Stimulated activated CD4-positive, alpha-beta T cell treated with anti-CD3 and anti-CD28 coated beads, Interleukin-4, amount 100 ng/mL, for 1 hour (primary cell): ENCODE measurements at places on chromosomes 7 and 10.

DNA sequence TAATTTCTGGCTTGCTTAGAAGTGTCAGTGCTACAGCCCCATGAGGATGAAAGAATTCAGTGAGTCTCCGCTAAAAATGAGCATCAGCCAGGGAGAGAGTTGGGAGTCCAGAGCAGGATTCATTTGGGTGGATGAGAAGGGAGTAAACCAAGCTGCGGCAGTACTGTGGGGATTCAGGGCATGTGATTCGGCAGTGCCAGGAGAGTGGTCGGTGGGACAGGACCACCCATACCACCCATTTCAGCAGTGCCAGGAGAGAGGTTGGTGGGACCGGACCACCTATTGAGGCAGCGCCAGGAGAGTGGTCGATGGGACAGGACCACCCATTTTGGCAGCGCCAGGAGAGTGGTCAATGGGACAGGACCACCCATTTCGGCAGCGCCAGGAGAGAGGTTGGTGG lies 144.2 kb downstream of the CELF2 start:
- DNase-seq, result no peak

DNA sequence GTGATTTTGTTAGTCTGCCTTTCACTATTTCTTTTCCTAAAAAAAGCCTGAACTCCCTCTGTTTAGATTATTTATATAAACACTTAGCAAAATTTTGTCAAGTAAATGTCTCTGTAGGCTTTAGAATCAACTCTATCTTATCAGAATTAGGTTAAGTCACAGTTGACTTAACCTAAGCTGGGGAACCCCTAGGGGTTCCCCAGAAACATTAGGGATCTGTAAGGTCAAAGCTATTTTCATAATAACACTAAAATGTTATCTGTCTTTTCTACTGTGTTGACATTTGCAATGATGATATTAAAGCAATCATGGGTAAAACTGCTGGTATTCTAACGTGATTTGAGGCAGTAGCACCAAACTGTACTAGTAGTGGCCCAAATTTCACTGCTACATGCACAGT lies 24.3 kb downstream of the DYNC1I1 start:
- no peak for DNase-seq

DNA sequence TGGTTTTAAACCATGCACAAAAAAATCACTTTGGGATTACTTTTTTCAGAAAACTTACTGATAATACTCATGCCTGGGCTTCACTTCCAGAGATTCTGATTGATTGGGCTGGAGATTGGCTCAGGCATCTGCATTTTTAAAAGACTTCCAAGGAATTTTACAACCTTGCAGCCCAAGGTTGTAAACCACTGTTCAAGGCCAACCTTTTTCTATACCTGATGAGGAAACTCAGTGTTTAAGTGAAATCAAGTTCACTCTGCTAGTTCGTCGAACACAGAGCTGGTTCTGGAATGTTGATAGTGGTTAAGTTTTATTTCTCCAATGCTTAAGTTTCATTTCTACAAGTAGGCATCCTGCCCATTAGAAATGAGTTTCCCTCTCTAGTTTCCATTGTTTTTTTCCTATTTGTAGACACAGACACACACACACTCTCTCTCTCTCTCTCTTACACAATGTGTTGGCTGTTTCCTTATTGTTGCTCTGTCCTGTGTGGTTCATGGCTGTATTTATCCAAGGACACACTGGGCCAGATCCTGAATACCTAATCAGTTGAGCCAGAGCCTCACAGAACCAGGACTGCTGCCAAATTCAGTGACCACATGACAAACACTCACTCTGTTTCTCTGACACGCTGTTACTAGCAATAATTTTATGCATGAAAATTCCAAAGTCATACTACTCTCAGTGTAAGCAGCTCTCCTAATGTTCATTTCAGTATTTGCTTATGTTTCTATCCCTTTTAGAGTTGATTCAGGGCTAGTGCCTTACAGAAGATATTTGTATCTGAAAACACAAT lies 3.7 kb upstream of the IFIT1B start:
- no peak for DNase-seq

GRCh38 chr7:43647339-43647672 lies 64.4 kb downstream of the STK17A start:
- DNase-seq, result no peak

- DNase-seq, result no peak
These were observed 2.8 kb upstream of the CELF2 start for GRCh38 chr10:11014671-11015445.

DNA sequence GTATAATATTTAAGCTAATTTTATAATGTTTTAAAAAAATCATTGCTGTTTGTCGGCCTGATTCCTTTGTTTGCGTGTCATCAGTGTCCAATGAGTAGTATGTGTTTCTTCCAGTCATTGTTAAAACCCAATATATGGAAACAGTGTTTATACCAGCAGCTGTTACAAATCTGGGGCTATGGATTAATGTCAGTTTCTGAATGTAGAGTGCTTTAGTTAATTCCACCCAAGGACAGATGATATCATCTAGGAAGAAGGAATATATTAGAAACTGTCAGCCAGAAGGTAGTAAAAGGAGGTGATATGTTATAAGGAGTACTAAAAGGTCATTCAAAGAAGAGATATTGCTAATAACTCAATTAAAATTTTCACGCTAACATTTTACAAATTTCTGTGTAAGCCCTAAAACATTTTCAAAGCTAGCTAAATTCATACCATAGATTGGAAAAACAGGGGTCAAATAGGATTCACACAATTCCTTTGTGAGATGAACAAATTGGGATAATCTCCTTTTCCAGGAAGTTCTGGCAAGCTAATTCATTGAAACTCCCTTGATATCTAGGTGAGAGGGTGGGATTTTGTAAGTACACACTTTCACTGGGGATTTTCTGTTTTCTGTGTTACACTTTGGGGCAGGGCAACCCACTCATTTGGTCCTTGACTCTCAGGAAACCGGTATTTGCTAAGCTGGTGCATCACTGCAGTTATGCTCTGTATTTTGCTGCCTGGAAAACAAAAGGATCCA lies 448.8 kb downstream of the LRMDA start:
- DNase-seq, result no peak

DNA sequence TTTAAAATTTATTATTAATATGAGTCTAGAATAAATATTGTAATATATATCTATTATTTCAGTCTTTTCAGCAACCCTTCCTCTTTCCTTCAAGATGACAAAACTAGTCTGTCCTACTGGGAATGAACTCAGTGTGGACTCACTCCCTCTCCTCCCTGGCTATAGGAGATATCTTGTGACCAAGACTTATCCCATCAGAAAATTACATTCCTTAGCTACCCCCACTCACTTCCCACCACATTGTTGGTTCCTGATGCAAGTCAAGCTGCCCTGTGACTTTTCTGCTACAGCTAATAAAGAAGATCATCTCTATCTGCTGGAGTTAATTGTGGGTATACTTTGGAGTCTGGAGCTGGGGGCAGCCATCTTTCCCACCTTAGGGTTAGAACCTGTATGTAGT lies 28.0 kb upstream of the MCU start:
- DNase-seq, result no peak

- DNase-seq, result no peak
These were observed 37.6 kb downstream of the ENTPD1 start for GRCh38 chr10:95793401-95794045.

GRCh38 chr7:17524746-17525145 lies 226.3 kb downstream of the AHR start:
- no peak for DNase-seq

GRCh38 chr10:129694691-129695243 lies 227.7 kb downstream of the MGMT start:
- no peak for DNase-seq

- DNase-seq, result no peak
These were observed 390.0 kb downstream of the TNS3 start for GRCh38 chr7:47191876-47192291.

DNA sequence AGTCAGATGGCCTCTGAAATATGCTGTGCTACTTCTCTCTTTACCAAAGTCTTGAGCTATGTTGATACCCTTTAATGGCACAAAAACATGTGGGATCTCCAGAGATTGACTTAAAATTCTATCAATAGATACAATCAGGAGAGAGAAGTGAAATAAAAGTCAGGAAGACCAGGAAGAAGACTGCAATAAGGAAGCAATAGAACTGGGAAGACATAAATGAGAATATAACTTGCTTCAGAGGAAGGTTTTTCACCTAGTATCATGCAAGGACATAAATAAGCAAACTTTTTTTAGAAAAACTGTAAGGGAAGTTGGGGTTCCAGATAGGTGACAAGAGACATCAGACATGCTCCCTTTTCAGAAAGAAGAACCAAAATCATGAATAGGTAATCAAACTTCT lies 227.3 kb downstream of the XPNPEP1 start:
- no peak for DNase-seq

GRCh38 chr10:31075434-31075833 lies 43.8 kb upstream of the ZNF438 start:
- no peak for DNase-seq

DNA sequence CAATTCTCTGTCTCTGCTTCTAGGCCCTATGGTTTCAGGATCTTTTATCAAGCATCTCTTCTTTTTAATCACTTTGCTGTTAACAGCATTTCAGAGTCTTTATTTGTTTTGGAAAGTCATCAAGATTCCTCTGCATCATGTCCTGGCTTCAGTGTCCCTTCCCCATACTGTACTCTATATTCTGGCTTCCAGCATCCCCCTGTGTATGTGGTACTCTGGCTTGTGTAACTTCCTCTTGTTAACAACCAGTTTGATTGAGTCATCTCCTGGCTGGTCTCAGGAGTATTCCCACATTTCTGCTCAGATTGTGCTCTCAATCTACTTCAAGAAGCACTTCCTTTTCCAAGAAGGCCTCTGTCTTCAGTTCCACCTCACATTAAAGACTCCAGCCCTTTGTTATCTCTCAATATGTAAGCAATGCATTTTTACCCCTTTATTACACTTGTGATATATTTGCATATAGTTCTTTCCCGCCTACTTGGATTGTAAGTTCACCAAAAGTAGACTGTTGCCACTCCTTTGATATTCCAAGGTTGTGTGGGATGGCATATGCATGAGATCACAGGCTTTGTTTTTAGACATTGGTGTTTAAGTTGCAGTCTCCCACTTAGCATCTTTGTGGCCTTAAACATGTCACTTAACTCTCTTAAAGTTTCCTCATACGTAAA lies 15.1 kb upstream of the ATE1 start:
- DNase-seq, result no peak

GRCh38 chr10:27020243-27020642 lies 80.1 kb downstream of the ANKRD26 start:
- DNase-seq, result no peak

DNA sequence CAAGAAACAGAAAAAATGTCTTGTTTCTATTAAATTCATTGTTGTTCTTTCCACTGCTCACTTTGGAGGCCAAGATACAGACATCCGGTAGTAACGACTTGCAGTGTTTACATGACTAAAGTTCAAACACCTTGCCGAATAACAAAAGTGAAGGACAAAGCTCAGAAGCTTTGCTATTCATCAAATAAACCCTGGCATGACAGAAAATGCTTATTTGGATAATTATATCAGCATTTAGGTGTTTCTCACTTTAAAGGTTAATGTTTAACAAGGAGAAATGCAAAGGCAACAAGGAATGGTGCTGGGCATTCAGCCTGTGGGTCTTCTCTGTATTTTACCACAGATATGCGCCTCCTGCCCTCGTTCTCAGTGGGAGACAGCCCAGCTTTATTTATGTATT lies 5.4 kb upstream of the PTF1A start:
- no peak for DNase-seq

GRCh38 chr10:98444314-98445006 lies 2.3 kb downstream of the HPS1 start:
- DNase-seq, result no peak

- no peak for DNase-seq
These were observed 635.3 kb downstream of the INHBA start for GRCh38 chr7:41067576-41067975.

GRCh38 chr10:77877441-77878344 lies 48.9 kb downstream of the DLG5 start:
- DNase-seq, result no peak

DNA sequence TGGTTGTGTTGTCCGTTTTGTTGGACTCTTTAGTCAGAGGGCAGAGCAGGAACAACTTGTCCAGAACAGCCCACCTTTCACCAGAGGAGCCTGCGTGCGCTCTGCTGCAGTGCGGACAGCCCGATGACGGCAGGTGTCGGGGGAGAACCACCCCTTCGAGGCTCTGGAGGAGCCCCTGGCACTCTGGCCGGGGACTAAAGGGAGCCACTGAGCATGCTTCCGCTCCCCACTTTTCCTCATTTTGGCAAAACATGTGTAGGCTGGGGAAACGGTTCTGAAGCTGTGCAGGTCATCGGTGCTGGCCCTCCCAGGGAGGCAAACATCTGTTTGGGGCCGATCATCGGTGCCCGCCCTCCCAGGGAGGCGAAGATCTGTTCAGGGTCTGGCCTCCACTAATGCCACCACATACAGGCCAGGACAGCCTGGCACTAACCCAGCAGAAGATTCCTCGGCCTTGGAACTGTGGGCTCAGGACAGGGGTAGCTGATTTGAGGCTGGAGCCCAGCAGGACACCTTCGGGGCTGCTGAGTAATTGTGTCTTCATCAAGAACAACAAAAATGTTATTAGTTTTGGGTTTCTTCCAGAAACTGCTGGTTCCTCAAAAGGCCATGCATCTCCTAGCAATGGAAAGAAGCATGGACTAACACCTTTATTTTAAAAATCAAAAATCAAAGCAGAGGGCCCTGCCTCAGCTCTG lies 124.4 kb upstream of the TCERG1L start:
- DNase-seq, result no peak

- no peak for DNase-seq
These were observed 12.6 kb downstream of the TMEM176B start for GRCh38 chr7:150787321-150788281.

- DNase-seq, result no peak
These were observed 7.1 kb downstream of the KIF5B start for GRCh38 chr10:32049113-32049512.

GRCh38 chr10:87603196-87603595 lies 56.5 kb upstream of the PAPSS2 start:
- DNase-seq, result no peak

DNA sequence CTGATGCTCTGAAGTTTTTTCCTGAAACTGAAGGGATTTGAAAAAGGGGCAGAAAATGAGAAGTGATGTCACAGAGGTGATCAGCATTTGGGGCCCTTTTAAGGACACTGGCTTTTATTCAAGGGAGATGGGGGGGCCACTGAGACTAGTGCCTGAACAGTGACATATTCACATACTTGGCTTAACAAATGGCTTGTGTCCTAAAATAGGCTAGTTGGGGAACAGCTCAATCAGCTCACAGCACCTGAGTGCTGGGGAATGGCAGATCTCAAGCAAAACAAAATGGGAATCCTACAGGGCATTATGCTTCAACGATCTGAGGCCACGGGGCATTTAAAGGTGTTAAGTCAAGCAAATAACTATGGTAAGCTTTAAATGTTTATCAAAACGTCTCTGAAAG lies 90.1 kb downstream of the UBE2H start:
- no peak for DNase-seq

- DNase-seq, result no peak
These were observed 84.9 kb downstream of the NPTX2 start for GRCh38 chr7:98702021-98702420.

DNA sequence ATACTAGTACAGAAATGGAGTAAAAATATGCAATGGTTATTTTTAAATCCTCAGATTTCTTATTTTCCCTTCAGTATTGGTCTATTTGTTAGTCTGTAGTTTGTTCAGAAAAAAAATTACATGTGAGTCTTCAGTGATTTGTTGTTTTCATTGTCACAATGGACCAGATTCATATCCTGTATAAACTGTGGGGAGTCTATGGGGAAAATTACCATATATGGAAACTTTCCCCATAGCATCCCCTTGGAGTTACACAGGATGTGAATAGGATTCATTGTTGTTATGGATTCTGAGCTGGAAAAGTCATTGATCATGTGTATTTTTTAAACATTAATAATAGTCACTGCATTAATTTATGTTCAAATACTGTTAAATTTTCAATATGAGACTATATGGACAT lies 72.6 kb downstream of the ST7 start:
- DNase-seq, result no peak

GRCh38 chr10:75395066-75395931 lies 6.3 kb downstream of the ZNF503 start:
- DNase-seq, result no peak
